ENCODE measurements at places on chromosomes 5 and 9. TPM values are rescaled to one million over a fixed set of nuclear protein-coding genes. Genes with fewer than 3 reads are reported as not detected.

PCDH12 gene
- 16.5 TPM for polyA plus RNA-seq

SLC25A2 gene
- polyA plus RNA-seq, result 0.17 TPM

KLHL3 gene
- 9.0 TPM for polyA plus RNA-seq

SMIM33 gene
- 0.07 TPM for polyA plus RNA-seq

RELL2 gene
- 0.57 TPM for polyA plus RNA-seq

LTC4S gene
- polyA plus RNA-seq, result 2.2 TPM

ZDHHC11 gene
- 3.0 TPM for polyA plus RNA-seq

LHX6 gene
- 3.2 TPM for polyA plus RNA-seq

ERGIC1 gene
- 110 TPM for polyA plus RNA-seq

ADGRD2 gene
- 0.11 TPM for polyA plus RNA-seq

BAG1 gene
- 83.5 TPM for polyA plus RNA-seq

DNA sequence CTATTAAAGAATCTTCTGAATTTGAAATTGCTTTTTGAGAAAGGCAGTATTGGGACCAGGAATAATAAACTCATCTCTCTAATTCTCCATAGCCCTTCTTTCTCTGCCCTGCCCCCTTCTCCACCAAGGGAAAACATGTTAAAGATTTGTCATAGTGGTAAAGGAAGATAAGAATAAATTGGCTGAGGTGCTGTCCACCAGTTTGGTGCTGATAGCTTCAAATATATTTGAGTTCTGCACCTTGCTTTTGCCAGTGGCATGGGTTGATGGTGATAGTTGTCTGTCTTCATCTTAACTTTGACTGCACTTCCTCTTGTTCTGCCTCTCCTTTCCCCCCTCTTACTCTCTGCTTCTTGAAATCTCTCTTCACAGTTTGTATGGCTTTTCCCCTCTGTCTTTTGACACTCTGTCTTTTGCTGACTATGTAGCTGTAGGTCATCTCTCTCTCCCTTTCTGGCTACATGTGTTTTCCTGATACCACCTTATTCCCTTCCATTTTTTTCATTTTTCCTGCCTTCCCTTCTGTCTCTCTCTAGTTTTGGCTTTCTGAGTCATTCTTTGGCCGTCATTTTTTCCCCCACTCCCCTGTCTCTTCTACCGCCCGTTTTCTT lies 56.6 kb downstream of the NDUFS4 start:
- DNase-seq, result no peak

DNA sequence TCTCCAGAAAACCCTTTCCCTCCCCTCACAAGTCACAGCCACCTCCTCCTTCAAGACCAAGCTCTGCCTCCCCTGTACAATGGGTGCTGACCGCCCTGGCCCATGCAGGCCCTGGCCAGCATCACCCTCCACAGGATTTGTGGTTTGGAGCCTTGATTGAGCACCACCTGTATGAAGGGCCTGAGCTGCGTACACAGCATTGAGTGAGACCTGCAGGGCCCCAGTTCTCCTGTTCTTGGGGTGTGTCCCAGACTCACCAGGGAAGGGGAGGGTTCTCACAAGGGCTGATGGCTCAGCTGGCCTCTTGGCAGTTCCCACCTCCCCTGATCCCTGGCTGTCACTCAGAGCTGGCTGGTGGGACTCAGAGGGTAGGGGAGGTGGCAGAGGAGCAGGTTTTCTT lies 63.7 kb upstream of the IER5L start:
- DNase-seq, result no peak

DNA sequence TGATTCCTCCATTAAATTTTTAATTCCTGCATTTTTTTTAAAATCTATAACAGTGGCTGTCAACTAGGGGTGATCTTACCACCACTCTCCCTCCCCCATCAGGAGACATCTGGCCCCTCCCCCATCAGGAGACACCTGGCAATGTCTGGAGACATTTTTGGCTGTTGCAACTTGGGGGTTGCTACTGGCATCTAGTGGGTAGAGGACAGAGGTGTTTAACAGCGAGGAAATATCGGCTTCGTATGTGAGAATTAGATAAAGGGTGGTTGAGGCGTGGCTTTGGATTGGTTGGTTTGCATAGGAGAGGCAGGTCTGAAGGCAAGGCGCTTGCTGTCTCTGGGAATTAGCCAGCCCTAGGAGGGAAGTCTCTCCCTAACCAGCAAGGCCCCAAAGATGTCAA lies 10.5 kb downstream of the CDHR2 start:
- DNase-seq, result no peak

DNA sequence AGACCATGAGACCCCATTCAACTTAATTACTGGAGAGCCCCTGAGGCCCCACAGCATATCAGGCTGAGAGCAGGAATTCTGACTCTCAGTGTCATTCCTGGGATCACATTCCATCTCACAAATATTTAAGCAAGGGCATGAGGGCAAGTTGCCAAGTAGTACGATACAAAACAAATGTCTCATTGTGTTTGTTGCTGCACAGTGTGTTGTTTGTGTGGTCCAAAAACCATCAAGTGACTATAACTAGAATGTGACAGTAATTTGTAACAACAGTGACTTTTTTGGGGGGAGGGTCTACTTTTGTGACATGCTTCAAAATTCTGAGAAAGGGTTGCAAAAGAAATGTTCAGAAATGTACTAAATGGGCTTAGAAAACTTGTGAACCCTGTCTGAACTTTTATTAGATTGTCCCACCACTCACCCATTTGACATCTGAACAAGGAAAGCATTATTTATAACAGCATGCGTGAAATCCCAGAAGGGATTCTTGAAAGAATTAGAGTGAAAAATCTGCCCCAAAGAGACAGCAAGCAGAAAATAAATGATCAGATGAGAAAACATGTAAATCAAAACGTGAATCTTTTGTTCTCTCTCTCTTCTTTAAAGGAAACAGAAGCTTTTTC lies 347.0 kb downstream of the NTRK2 start:
- DNase-seq, result no peak

DNA sequence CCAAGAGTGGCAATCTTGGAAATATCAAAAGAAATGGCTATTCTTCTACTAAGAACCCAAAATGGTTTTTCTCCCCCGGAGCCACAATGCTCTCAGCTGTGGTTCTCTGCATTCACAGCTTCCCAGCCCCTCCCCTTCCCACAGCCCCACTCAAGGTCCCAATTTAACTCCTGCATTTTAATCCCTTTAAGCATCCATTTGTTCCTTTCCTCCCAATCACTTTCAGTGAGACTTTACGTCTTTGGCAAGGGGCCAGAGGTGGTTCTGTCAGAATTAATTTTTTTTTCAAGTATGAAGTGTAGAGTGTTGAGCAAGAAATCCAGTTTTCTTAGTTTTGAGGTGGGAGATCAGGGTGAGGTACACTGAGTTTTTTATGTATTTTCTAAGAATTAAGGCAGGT lies 256.9 kb downstream of the GLIS3 start:
- DNase-seq, result no peak

GRCh38 chr5:155332618-155333017 lies 319.1 kb downstream of the KIF4B start:
- DNase-seq, result no peak

DNA sequence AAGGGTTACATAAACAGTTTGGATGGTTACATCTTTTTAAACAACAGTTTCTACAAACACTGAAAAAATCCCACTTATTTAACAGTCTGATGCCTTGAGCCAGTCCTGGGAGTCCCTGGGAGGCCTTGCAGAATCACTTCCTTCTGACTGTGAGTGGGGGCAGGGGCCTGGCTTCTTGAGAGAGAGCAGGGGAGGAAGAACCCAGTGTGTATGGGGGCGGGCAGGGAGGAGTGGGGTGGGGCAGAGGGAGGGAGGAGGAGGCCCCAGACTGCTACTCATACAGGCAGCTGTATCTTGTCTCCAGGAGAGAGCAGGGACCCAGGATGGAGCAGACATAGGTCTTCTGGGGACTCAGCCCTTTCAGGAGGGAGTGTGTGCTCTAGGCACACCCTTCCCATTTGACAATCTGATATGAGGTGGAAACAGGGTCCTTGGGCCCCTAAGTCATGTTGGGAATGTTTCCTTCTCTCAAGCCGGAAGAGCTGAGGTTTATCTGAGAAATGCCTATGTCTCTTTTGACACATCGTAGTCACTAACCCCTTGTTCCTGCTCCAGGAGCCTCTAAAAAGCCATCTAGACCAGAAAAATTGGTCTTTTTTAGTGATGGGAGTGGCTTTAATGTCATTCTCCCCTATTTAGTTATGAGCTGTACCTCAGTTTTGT lies 52.8 kb downstream of the IRF1 start:
- DNase-seq, result no peak

- DNase-seq, result no peak
These were observed 508.0 kb downstream of the PTPRD start for GRCh38 chr9:10104774-10105173.

DNA sequence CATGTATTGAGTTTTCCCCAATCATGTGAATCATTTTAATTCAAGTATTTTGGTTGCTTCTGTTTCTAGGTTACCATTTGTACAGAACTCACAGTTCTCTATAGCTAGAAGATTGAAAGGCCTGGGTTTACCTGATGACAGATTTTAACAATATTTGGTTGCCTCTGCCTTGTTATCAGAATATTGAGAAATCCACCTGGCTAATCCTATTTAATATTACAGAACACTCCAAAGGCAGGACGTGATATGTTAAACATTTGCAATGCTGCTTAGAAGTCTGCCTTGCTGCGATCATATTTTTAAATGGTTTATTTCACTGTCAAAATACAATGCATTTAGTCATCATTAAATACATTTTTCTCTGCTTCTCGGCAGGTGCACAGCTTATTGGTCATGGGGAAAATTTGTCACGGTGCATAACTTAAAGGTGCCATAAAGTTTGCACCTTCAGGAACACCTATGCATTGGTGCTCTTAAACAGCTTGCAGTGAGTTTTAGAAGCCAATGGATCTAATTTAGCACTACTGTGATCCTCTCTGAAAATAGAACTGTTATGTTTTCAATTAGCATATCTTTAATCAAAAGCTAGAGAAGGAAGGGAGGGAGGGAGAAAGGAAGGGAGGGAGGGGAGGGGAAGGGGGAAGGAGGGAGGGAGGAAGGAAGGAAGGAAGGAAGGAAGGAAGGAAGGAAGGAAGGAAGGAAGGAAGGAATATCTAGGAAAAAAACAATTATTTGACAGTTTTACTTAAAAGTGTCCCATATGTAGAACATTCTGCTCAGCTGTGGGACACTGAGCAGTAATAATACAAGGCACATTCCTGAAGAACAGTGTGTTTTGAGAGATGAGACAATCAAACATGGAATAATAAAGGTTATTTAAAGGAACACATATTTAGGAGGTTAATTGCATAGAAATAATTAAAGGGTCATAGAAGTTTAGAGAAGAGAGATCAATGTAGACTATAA lies 15.5 kb upstream of the DAPK1 start:
- no peak for DNase-seq

GRCh38 chr5:171714851-171715250 lies 70.8 kb upstream of the SMIM23 start:
- no peak for DNase-seq

DNA sequence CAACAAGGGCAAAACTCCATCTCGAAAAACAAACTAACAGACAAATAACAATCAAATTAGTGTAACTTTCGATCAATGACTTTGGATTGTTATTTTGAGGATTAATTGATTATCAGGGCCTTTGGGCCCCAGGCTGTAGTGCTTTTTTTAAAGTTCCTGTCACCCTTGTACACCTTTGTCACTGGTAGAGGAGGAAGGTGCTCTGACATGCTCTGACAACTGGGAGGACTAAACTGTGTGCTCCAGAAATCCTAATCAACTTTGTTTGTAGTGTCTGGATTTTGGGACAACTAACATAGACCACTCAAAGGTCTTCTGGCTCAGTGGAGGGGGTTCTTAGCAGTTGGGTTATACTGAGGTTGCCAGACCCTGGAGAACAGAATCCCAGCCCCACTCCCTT lies 1.8 kb downstream of the TXN start:
- no peak for DNase-seq

GRCh38 chr5:77707791-77708190 lies 68.3 kb downstream of the TBCA start:
- DNase-seq, result no peak

DNA sequence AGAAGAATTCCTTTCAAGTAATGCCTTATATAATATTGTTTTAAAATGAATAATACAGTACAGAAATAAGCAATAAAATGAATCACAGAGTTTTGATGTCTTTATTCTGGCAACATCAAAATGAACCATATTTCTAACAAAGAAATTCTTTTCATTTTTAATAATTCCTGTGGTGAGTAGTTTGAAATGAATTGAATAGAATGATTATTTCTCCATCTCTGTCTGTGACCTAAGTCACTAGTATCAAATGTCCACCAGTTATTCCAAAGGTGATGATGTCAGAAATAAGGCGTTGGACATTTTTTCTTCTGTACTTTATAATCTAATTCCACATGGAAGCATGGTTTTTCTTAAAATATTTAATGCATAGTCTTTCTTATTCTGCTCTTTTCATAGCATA lies 106.2 kb downstream of the ADAMTSL1 start:
- no peak for DNase-seq

- no peak for DNase-seq
These were observed 51.8 kb downstream of the RANBP17 start for GRCh38 chr5:170913573-170913972.

GRCh38 chr5:115840873-115841272 lies 492 bp downstream of the ATG12 start:
- DNase-seq, result no peak

DNA sequence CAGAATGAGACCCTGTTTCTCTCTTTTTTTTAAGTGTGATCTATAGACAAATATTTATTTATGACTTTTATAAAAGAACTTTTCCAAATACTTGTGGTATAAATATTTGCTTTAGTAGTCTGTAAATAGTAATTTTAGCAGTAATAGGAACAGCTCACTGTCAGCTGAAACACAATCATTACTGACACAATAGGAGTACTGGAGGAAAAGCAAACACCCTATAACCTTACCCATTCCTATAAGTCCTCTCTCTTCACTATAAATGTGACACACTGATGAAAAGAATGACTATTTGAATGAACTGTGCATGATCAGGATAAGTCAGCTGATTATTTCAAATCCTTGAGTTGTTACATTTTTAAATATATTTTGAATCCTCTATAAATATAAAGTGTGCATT lies 72.4 kb downstream of the CDH12 start:
- no peak for DNase-seq

DNA sequence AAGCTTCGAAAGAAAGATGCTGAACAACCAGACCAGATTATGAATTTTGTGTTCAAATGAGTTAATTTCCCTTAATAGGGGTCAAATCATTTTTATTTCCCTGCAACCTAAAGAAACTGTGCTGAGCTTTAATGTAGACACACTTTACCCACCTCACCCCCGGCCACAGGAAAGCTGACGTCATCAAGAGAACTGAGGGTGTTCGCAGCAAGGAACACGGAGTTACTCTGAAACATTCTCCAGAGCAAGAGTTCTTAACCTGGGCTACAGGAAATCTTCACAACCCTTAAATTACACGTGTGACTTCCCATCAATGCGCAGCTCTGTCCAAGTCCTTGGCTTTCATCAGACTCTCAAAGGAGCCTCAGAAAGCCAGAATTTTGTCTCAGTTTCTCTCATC lies 116.3 kb downstream of the COL23A1 start:
- no peak for DNase-seq

- no peak for DNase-seq
These were observed 5.8 kb upstream of the PSMB7 start for GRCh38 chr9:124420991-124421543.

Measured in left renal pelvis (tissue), 4 donors.